H4 (cell line): ENCODE measurements at places on chromosomes 2 and 18. TPM values are rescaled to one million over a fixed set of nuclear protein-coding genes. Genes with fewer than 3 reads are reported as not detected.

- peak; percentile 13 for DNase-seq
Measured at GRCh38 chr2:12797815-12798214, 81.1 kb downstream of the TRIB2 start.

ALPI gene
- total RNA-seq: not detected in 2 replicates

DNA sequence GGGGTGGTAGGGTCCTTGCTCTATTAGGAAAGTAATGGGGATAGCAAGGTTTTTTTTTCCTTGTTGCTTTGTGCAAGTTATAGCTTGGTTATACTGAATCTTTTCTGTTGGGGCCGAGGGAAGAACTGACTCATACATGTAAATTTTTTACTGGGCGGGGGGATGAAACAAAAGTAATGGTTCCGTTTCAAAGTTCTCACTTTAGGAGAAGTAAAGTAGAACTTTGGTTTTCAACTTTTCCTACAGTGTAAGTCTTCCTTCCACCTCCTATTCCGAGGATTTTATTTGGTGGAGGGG, 1.1 kb downstream of the AFTPH start:
- DNase-seq: no peak

MAP3K19 gene
- not detected in 2 replicates for total RNA-seq

DNA sequence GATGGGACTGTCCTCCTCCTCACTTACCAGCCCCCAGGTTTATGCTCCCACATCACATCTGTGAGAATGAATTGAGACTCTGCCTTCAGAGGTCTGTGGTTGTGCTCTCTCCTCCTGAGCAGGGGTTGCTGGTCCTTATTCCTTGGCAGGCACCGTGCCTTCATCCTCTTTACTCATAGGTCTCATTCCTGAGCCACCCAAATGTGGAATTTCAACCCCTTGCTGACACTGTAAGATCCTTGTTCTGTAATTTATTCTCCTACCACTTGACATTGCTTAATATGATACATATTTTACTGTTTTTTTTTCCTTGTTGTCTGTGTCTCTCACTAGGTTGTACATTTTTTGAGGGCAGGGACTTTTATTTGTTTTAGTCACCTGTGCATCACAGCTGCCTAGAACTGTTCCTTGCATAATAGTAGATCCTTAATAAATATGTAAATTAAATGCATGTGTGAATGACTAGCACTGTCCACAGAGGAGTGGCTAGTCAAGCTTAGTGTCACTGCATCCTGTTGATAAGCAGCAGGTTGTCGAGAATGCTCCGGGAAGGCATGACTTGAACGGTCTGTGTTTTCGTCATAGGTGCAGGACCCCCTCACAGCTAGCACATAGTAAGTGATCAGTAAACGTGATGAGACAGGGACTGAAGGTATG, 180.6 kb downstream of the ZNF407 start:
- DNase-seq: no peak

CFAP65 gene
- 0.10 TPM in 1 of 2 replicates, not detected in the other for total RNA-seq

GRCh38 chr2:144378551-144378950, 141.4 kb downstream of the ZEB2 start:
- DNase-seq: no peak

- peak; percentile 47 for DNase-seq
Measured at GRCh38 chr2:45585267-45585861, 25.7 kb downstream of the SRBD1 start.

- peak; percentile 24 for DNase-seq
Measured at GRCh38 chr2:16633621-16634430, 31.8 kb downstream of the CYRIA start.

GCG gene
- not detected in 2 replicates for total RNA-seq

DNA sequence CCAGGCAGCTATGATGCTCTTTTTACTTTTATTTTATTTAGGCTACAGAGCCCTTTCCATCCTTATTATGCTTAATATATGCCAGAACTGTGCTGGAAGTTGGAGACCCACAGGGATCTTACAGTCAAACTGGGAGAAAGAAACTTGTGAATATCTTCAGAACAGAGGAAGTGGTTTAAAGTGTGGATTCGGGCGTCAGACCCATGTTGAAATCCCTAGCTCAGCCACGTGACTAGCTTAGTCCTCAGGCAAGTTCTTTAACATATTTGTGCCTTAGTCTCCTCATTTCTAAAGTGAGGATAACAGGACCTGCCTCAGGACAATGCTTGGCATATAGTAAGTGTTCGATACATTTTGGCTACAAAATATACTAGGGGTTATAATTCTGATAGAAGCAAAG, 59.1 kb downstream of the MAP3K20 start:
- peak; percentile 38 for DNase-seq

GRCh38 chr2:106183101-106183696, 10.9 kb downstream of the UXS1 start:
- DNase-seq: no peak

GRCh38 chr2:216493334-216493685, 5.3 kb upstream of the RPL37A start:
- no peak for DNase-seq

DNA sequence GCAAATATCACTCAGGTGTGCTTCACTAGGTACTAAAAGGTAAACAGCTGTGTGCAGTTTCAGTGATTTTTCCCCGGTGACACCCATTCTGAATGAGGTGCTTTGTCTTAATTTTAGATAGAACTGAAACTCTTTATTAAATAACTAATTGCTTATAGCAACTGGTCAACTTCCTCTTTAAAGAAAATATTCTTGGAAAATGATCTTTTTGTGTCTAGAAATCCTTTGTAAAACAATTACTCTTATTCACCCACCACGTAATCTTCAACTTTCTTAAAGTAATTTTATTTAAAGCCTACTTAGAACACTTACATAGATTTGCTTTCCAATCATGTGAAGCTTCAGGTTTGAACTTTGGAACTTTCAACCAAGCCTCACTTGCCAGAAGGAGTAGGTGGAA, 57.9 kb upstream of the RMDN2 start:
- DNase-seq: no peak

GRCh38 chr2:28424799-28425463, 32.3 kb downstream of the FOSL2 start:
- no peak for DNase-seq

DNA sequence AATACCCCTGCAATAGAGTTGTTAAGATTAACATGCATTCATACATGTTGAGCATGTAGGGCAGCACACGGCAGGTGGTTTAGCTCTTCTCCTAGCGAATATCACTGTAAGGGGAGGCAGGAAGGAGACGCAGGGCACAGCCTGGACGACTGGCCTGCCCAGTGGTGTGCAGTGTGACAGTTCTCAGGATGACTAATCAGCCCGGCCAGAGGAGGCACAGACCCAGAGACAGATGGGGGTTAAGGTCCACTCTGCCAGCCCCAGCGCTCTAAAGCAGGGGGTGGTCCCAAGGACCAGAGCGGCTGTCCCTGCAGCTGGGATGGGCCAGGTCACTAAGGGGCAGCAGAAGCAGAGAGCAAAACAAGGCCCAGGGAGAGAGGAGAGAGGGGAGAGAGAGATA, 63.7 kb downstream of the RNF152 start:
- DNase-seq: no peak

DNA sequence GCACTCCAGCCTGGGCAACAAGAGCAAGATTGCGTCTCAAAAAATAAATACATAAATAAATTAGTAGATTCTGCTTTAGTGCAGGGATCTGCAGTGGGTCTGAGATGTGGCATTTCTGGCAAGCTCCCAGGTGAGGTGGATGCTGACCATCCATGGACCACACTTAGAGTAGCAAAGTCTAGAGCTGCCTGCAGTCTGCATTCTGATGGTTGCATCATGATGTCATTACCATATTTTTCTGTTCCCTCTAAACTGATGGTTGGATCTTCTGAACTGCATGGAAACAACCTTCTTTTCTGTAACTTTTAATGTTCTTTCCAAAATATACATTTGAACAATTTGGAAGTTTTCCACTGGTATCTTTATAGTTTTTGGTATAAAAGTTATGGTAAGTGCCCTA, 42.9 kb downstream of the MYL12B start:
- no peak for DNase-seq

AGXT gene
- total RNA-seq: not detected in 2 replicates

REEP1 gene
- total RNA-seq: 1.6 and 1.8 TPM in 2 replicates

HRH4 gene
- 0.17 TPM in 1 of 2 replicates, not detected in the other for total RNA-seq

GPBAR1 gene
- total RNA-seq: 0.37 TPM in 1 of 2 replicates, not detected in the other

DNA sequence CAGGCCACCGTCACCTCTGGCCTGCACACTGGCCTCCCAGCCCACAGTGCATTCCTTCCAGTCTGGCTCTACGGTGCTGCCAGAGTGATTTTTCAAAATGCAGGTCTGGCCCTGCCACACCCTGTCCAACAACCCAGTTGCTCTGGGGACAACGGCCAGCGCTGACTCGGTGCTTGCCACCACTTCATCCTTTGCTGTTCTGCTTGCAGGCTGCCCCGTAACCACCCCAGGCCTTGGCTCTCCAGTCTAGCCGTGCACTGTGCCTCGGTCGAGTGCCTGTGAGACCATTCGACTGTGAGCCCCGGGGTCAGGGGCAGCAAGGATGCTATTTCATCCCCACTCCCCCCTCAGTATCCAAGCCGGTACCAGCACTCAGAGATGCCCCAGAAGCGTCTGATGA, 262.6 kb downstream of the KLHL29 start:
- no peak for DNase-seq

GRCh38 chr2:150572961-150573395, 85.5 kb upstream of the RND3 start:
- DNase-seq: no peak

DNA sequence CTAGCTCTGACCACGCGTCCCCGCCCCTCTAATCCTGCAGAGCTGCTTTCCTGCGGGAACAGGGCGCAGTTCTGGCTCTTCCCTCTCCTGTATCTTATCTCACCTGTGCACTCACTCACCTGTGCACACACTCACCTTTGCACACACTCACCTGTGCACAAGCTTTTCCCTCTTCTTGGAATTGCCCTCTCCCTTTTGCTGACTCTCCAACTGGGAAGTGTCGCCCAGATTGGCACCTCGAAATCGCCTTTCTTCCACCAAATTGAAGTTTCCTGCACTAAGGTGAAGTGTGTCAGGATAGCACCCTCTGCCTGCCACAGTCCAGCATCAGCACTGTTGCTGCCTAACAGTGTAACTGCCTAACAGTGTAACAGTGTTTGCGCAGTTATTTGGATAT, 566 bp upstream of the CMPK2 start:
- DNase-seq: peak; percentile 51

GRCh38 chr2:136284226-136285119, 166.5 kb upstream of the CXCR4 start:
- DNase-seq: no peak

DNA sequence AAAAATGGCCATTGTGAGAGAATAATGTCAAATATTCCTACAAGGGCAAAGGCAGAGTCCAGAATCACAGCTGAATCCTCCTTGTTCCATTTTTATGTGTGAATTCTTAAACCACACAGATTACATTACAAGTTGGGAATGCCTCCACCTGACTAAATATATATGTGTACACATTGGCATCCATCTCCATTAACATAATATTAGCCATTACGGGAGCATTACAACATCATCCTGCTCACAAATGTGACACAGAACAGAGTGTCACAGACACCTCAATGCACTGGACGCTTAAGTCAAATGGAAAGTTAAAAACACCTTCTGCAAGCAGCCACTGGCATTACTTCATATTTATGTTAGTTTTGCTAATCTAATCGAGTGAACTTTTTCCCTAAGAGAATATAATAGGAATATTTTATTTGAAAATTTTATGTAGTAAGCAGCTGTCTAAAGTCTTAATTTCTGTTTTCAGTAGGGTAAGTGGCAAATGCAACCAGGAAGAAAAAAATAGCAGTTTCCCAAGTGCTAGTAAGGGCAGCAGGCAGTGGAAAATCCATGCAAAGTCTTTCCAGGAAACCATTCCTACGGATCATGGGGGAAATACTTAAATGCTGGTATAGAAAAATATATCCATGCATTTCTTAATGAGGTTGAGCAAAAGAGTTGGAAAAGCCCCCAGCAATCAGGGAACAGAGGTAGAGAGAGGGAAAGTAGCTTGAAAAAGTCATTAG, 255.6 kb downstream of the OSR1 start:
- DNase-seq: no peak

DNA sequence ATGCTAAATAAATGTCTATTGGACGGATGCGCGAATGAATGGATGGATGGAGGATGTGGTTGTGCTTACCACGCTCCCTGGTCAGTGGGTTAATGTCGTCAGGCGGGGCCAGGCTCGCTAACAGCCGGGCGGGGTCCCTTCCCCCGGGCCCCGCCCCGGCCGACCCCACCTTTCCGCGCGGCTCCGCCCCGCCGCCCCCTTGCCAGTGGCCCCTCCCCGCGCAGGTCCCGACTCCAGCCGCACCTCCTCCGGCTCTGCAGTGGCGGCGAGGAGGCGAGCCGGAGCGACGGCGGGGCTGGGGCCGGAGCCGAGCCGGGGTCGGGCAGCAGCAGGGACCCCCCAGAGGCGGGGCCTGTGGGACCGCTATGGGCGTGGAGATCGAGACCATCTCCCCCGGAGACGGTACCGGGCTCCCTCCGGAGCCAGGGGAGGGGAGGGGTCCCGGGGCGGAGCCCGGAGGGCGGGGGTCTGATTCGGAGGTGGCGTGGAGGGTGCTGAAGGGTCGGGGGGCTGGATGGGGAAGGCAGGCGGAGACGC, at the start of gene FKBP1B:
Gene FKBP1B (plus strand): TSS at position 257 of the 537 bp plus-strand sequence. CDS start 109 bp downstream, at position 366.
- DNase-seq: peak; percentile 26

GRCh38 chr18:46531482-46531881, 125.5 kb downstream of the LOXHD1 start:
- DNase-seq: no peak

FEV gene
- not detected in 2 replicates for total RNA-seq

WIPF1 gene
- total RNA-seq: 6.3 and 7.3 TPM in 2 replicates

- DNase-seq: no peak
Measured at GRCh38 chr2:96954011-96954846, 32.2 kb downstream of the FAM178B start.

GRCh38 chr2:1645761-1646476, 98.4 kb downstream of the PXDN start:
- DNase-seq: no peak

DNA sequence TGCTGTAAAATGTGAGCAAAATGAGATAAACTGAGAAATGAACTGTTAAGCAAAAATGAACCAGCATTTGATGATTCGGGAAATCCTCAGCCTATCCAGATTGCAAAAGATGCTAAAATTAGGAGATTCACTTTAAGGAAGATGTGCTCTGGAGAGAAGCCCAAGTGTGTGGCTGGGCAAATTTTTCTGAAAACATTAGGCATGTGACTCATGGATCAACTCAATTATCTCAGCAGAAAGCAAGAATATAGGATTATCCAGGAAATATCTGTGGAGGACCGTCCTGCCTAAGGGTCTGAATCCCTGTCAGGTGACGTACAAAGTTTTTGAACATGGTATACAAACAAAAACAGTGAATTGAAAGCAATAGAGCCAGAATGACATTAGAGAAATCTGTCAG, 1268.3 kb upstream of the TMEFF2 start:
- DNase-seq: no peak

DNA sequence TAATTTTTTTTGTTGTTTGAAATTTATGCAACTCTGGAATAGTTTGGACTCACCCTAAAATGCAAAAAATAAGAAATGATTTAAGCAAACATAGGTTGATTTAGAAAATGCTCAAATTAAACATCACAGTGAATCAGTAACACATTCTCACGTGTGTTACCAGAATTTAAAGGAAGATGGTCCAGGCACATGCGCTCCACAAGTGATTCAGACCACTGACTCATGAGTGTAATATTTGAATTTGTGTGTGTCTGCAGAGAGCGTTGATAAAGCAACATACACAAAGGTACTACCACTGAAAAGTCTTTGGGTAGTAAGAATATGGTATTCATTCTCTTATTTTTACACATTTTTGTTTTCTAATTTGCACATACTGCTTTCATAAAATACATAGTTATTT, 7.9 kb downstream of the SS18 start:
- no peak for DNase-seq

GRCh38 chr18:43587538-43588153, 310.4 kb upstream of the SYT4 start:
- DNase-seq: peak; percentile 48

- DNase-seq: no peak
Measured at GRCh38 chr2:17863539-17863938, 14.9 kb upstream of the KCNS3 start.

- DNase-seq: no peak
Measured at GRCh38 chr2:238456449-238456848, 29.7 kb downstream of the ASB1 start.
